CD4-positive, alpha-beta T cell treated with Interleukin-17A for 1 hour (primary cell): ENCODE measurements at places on chromosomes 11 and 22.

- no peak for DNase-seq
Observed at GRCh38 chr22:47069270-47069669, 306.8 kb downstream of the TBC1D22A start.

- no peak for DNase-seq
Observed at GRCh38 chr22:50693462-50693861, 20.8 kb downstream of the SHANK3 start.

GRCh38 chr22:29071261-29072045 lies 1.4 kb upstream of the KREMEN1 start:
- peak; percentile 20 for DNase-seq

GRCh38 chr11:12267921-12268320 lies 109.5 kb upstream of the PARVA start:
- no peak for DNase-seq

- no peak for DNase-seq
Observed at GRCh38 chr11:69700278-69701140, 3.3 kb downstream of the FGF19 start.

DNA sequence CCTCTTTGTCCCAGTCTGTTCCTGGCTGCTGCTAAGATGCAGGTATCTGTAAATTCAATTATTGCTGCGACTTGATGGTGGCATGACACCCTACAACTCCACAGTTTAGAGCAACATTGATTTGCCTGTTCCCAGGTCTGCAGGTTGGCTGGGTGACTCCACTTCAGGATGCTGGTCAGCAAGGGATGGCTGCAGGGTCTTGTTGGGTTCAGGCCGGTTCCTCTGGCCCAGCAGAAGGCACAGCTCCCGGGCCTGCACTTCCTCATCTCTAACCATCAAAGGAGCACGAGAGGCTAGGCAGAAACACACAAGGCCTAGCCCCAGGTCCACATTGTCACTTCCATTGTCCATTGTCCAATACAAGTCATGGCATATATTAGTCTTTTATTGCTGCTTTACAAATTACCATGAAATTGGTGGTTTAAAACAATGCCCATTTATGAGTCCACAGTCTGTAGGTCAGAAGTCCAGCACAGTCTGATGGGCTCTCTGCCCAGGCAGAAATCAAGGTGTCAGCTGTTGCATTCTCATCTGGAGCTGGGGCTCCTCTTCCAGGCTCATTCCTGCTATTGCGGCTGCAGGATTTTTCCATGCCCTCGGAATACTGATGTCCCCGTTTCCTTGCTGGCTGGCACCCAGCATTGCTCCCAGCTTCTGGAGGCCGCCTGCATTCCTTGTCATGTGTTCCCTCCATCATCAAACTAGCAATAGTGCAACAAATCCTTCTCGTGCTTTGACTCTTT lies 96.6 kb upstream of the LMO1 start:
- DNase-seq, result no peak

DNA sequence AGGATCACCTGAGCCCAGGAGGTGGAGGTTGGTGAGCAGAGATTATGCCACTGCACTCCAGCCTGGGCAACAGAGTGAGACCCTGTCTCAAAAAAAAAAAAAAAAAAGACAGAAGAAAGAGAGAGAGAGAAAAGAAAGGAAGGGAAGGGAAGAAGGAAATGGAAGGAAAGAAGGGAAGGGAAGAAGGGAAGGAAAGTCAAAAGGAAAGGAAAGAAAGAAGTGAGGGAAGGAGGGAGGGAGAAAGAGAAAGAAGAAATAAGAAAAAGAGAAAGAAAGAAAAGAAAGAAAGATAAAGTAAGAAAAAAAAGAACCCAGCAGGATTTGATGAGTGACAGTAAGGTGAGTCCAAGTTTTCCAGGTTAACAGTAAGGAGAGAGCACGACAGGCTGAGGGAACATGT lies 19.6 kb downstream of the WBP2NL start:
- DNase-seq, result no peak

DNA sequence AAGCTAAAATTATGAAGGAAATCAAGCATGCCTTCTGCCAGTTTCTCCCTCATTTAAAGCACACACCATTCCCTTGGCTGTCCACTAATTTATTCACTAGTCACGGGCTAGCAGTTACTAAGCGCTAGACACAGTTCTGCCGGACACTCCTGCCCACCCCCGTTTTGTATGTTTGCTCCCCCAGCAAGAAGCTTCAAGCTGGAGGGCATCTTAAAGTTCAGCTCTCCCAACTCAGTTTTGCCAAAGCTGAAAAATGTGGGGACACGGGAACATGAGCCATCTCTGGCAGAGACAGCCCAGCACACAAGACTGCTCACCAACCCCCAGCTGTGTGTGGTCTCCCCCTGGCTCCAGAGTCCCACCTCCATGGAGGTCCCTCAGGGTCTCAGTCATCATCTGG lies 263.6 kb downstream of the BRD1 start:
- DNase-seq, result no peak
